ENCODE measurements at places on chromosomes 7 and 10.
A peak's percentile ranks its signal among the peaks of the same experiment; 100 is the strongest.

DNA sequence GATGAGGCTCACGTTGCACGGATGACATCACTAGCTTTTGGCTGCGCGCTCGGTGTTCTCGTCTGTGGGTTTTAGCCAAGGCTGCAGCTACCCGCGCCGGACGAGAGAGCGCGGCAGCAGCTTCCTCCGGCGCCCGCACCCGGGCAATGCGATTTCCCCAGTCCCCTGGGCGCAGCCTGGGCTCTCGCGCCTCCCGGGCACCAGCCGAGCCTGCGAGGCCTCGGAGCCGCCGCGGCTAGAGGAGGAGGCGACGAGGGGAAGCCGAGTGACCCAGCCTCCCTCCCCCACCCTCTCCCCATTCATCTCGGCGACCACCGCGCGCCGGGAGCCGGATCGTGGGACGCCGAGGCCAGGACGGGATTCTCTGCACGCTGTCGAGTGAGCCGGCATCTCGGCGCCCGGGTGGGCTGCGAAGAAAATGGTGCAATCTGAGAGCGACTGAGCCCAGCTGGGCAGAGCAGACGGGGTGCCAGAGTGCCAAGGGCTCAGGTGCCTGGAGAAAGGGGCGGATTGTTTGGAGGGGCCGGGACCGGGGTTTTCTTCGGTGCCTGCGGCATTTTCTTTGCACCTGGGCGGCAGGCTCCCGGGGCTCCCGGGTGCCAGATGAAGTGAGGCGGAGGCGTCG lies 1.2 kb upstream of the TMEM178B start:
- DNase-seq: no peak

DNA sequence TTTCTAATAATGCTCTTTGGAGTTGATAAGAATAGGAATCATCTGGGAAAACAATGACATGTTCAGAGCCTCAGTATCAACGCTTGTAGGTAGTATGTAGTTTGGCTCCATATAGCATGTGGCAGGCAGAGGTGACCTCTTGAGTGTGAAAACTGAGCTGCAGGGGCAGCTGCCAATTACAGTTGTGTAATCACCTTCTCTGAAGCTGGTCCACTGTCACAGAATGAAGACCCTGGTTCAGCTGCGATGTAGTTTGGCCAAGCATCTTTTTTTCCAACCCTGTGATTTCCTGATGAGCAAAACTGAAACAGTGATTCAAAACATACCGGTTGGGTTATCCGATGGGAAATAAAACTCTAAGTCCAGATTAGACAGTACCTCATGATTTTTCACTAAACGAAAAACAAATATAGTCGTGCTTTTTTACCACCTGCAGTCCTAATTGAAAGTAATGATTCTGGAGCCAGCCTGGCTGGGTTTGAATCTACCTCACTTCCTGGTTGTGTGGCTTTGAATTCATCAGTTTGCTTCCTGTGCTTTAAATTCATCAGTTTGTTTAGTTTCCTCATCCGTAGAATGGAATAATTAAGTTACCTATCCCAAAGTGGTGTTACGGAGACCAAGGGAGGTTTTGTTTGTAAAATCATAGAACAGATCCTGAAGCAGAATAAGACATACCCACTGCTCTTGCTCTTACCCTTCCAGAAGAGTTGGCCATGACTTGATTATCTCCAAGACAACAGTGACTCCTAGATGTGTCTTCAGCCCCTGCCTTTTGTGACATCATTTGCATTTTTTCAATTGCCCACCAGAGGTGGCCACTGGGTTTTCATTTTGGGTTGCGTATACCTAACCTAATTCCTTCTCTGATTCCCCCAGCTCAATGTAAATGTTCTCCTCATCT lies 87.4 kb downstream of the CELF2 start:
- DNase-seq: peak; percentile 6

- DNase-seq: no peak
These were observed 7.1 kb downstream of the TASOR2 start for GRCh38 chr10:5691786-5692185.

GRCh38 chr7:131640686-131641085 lies 84.3 kb upstream of the PODXL start:
- no peak for DNase-seq

DNA sequence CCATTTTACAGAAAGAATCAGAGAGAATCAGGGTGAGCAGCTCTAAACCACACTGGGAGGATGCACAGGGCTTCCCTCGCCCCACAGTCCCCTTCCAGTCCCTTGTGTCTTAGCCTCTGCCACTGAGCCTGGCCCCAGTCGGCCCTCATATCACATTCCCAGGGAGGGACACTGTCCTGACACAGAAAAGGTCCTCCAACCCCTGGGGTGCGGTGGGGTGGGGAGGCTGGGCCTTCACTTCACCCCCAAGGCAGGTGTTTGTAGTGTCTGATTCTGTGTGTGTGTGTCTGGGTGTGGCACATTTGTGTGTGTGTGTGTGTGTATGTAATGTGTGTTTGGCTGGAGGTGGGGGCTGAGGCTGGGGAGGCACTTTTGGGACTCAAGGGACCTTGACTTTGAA lies 1.8 kb upstream of the KCP start:
- no peak for DNase-seq

- no peak for DNase-seq
These were observed 25.3 kb downstream of the ADD3 start for GRCh38 chr10:110032801-110033700.

DNA sequence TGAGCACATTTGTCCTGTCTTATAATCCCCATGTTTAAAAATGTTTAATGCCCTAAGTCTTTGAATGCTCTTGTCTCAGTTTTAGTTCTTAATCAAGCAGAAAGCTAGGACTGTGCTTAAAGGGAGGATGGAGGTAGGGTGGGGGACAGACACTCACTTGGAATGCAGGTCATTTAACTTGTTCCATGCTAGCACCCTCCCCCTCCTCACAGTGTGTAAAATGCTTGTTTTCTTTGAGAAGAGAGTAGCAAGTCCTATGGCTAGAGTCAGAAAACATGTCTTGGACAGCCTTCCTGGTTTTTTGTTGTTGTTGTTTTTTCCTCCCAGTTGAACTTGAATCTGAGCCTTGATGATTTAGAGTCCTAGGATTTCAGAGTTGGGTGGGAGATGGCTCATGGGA lies 114.2 kb downstream of the PLPP4 start:
- DNase-seq: no peak

DNA sequence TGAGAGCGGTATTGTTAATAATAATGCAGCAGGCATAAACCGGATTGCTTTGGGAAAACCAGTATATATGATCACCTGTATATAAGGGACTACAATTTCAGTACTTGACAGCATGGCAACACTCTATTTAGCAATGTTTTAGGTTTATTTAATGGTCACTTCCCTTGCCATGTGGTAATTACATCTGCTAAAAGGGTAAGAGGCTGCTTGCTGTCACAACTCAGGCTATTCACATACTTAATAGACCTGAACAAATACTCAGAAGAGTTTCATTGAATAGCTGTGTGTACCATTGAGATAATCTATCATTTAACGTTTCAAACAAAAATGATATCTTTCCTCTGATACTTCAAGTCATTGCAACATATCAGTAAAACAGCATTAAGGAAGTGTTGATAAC lies 90.1 kb downstream of the PCDH15 start:
- no peak for DNase-seq

DNA sequence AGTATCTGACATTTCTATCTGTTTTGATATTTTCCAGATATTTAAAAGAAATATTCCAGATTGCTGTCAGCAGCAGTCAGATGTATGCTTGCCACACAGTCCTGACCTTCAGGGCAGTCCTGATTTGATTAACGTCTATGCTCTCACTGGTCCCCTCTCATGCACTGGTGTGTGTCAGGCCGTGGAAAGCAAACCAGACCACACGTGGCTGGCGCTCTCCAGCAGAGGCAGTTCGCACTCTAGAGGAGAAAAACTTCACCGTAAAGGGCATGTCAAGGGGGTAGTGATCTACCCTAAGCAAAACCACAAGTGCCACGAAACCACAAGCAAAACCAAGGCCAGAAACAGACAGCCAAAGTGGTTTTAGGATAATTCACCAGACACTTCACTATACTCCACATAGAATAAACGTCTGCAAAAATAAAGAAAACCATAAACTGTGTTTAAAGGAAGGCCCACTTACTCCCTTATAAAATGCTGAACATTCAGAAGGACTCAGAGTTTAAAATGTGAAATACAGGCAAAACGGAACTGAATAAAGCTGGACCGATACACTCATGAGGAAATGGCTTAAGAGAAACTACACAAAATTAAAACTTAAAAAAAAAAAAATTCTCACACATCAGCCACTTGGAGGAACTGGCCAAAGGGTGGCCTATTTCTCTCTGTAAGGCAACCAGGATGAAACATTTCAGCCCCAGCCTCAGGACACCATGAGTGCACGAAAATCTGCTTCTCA lies 26.4 kb downstream of the PARP12 start:
- DNase-seq: no peak

- DNase-seq: no peak
These were observed 1.3 kb upstream of the VDAC2 start for GRCh38 chr10:75209086-75209920.

GRCh38 chr7:85927226-85927625 lies 716.5 kb upstream of the GRM3 start:
- DNase-seq: no peak

DNA sequence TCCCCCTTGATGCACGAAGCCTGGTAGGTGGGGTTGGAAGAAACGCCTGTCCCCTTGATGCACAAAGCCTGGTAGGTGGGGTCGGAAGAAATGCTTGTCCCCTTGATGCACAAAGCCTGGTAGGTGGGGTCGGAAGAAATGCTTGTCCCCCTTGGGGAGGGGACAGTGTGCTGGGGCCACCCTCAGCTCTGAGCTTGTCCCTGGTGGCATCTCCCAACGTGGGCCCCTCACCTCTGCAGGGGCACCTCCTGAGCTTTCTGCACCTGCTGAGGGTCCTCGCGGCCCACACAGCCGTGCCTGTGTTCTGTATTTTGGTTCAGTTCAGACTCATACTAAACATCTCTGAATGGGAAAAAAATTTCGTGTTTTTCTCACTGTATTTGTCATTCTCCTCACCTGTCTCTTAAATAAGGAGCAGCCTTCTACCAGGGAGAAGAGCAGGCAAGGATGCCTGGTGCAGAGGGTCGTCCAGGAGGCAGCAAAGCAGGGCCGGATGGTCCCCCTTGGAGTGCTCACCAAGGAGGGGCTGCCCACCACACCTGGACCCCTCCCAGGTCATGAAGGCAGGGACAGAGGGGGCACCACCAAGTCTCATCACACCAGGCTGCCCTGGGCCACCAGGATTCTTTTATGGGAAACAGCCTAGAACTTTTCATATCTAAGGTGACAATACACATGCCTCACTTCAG lies 24.7 kb downstream of the VIPR2 start:
- DNase-seq: no peak

DNA sequence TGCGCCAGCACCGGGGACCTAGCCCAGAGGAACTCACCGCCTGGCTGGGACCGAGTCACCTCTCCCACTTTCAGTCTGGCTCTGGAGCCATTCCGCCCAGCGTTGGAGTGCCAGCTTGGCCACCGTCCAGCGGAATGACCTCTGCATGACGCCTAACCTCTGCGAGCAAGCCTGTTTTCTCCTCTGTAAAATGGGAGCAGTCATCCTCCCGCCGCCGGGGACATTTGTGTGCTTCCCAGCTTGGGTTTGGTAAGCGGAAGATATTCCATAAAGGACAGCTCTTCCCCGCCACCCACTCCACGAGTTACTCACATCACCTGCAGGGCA lies 1.3 kb upstream of the ZCCHC24 start:
- DNase-seq: no peak

GRCh38 chr10:74088722-74089121 lies 61.9 kb downstream of the AP3M1 start:
- no peak for DNase-seq

DNA sequence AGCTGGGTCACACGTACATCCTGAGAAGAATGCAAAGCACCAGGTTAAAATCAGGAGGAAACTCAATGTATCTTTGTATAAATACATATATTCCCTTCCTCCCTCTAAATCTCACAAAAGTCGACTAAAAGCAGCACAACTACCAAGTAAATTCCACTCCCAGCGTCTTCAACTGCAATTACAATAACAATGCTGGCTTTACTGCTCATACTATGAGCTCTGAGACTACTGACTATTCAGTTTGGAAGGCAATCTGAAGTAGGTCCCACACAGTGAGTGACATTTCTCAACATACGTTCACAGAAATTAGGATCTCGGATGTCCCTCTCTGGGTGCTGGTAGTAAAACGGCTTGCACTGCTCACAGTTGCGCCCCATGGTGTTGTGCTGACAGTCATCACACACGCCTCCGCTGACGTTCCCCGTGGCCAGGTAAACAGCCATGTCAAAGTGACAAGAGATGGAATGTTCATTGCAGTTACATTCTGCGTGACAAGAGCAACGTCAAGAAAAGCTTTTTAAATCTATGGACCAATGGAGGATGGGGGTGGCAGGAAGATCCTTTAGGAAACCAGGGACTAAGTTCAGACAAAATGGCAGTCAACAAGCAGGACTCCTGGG lies 27.5 kb downstream of the LAMB1 start:
- DNase-seq: no peak

DNA sequence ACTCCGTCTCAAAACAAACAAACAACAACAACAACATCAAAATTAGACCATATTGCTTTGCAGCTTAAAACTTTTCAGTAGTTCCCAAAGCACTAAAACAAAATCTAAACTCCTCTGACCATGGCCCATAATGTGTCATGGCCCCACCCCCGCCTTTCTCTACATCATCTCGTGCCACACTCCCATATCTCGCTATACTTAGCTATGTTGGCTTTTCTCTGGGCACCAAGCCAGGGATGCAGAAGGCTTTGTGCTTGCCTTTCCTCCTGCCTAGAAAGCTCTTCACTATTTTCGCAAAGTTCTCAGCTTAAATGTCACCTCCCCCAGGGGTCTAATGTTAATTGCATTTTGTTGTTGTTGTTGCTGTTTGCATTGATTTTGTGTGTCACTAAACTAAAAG lies 15.1 kb upstream of the SLC16A12 start:
- DNase-seq: no peak

- no peak for DNase-seq
These were observed 258.4 kb downstream of the EXOC4 start for GRCh38 chr7:133511252-133511651.

DNA sequence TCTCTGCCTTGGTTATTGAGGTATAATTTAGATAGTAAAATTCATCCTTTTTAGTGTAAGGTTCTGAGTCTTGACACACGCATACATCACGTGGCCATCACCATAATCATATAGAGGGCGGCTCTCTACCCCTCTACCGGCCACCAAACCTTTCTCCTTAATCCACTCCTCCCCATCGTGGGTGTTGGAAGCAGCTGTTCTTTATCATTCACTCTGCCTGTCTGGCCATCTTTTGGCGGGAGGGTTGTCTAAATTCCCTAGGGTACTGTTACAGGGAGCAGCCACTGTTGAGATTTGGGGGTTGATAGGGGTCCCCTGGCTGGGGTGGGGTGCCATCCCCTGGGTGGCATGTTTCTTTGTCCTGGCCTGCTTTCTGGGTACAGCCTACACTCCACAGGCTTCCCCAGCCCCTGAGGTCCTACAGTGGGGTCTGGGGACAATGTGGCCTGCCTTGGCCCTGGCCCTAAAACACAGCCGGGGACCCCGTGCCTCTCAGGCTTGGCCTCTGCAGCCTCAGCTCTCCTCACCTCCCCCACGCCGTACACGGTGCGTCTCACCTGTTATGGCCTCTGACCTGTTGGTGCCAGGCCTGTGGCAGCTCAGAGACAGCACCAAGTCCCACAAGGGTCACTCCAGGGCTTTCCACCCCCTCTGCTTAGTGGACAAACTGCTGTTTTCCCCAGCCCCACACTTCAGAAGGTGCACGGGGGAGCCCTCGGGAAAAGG lies 17.5 kb downstream of the AMZ1 start:
- DNase-seq: no peak
